A172 (cell line): ENCODE measurements at places on chromosomes 2 and 18. TPM values are rescaled to one million over a fixed set of nuclear protein-coding genes. Genes with fewer than 3 reads are reported as not detected.

The DPP4 gene
- 0.03 and 1.2 TPM in 2 replicates for total RNA-seq

The MMADHC gene
- total RNA-seq, result 425 and 434 TPM in 2 replicates

- no peak for DNase-seq
These were observed 218.0 kb upstream of the PIEZO2 start for GRCh38 chr18:11367351-11367750.

GRCh38 chr2:33304032-33304864, 172.2 kb upstream of the RASGRP3 start:
- DNase-seq, result no peak
